Astrocyte of the hippocampus (primary cell): ENCODE measurements at places on chromosomes 5 and 9.
A peak's percentile ranks its signal among the peaks of the same experiment; 100 is the strongest.

DNA sequence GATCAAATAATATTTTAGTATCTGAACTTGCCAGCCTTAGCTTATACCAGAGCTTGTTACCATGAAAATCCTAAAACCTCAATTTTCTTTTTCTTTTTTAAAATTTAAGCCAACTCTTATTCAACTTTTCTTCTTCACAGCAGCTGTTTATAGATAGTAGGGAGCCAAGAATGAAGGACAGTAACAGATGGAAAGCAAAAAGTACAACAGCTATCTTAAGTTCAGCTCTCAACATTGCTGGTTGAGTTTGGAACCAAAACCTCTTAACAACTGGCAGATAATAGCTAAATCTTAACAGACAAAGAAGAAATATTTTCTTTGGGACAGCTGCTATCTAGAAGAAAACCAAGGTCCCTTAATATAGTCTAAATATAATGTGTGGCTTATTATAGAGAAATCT lies 74.7 kb downstream of the PJA2 start:
- DNase-seq = no peak

GRCh38 chr9:16179566-16179965 lies 626.7 kb downstream of the CCDC171 start:
- DNase-seq = no peak

DNA sequence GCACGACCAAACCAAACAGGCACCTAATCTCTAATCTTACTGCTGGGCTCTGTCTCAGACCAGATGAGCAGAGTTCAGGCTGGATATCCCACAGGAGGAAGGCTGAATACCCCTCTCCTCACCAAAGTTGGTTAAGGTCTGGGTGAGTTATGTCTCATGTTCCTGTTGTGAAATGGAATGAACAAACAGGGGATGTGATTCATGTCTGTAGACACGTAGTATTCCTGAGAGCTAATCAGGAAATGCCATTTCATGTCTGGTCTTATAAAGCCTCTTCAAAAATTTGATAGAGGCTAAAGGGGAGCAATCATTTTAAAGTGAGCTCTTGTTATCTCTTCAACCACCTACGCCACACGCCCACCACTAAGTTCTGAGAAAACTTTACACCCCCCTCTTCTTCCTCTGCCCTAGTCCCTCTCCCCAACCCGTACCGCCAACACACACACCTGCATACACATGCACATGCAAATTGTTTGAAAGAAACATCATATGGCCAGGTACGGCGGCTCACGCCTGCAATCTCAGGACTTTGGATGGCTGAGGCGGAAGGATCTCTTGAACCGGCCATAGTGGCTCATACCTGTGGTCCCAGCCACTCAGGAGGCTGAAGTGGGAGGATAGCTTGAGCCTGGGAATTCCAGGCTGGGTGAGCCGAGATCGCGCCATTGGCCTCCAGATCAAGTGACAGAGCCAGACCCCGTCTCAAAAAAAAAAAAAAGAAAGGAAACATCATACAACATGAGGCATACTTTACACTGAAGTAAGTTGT lies 69.8 kb upstream of the RAI14 start:
- DNase-seq = peak; percentile 63

DNA sequence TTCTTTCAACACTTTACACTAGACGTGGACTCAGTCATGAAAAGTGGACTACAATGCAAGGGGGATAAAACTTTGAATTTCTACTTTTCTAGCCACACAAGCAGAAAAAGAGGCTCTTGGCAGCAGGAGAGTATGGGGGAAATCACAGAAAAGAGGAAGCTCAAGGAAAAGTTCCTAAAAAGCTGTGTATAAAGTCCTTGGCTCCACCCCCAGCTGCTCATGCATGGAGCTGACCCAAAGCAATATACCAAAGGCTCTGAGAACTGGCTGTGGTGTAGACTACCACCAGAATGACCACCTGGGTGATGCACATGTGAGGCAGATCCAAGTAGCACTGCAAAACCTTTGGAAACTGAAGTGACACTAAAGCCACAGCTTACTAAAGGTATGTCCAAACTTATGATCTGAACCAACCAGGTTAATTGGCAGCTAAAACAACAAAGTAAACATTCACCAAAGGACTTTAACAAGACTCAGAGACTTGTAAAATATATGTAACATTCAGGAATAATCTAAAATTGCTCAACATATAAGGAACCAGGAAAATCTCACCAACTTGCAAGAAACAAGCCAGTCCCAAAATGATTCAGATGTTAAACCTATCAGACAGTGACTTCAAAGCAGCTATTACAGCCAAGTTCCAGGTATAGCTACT lies 55.5 kb upstream of the RASGRF2 start:
- no peak for DNase-seq

DNA sequence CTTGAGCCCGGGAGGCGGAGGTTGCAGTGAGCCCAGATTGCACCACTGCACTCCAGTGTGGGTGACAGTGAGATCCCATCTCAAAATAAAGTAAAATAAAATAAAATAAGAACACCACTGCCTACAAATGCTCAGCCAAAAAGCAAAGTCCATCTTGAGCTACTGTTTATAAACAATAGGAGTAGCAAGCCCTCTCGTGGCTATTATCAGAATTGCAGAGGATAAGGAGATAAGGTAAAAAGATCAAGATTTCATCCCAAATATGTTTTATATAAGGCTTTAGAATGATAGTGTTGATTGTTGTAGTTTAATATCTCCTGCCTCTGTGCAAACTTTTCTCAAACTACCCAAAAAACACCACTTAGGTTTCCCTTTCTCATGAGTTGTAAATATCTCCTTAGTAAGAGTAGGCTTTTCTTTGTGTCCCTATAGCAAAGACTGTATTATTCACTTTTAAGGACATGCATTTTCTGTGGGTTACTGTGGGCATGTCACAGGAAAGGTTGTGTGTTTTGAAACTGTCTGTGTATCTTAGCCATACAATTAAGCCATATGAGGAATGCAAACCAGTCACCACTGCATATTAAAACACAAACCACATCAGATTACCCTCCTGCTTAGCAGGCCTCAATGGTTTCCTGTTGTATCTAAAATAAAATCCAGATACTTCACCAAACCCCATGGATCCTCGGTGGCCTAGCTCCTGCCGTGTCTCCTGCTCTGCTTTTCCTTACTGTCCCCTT lies 31.8 kb upstream of the CKS2 start:
- peak; percentile 73 for DNase-seq

- no peak for DNase-seq
Observed at GRCh38 chr9:16223074-16223871, 647.2 kb downstream of the BNC2 start.

DNA sequence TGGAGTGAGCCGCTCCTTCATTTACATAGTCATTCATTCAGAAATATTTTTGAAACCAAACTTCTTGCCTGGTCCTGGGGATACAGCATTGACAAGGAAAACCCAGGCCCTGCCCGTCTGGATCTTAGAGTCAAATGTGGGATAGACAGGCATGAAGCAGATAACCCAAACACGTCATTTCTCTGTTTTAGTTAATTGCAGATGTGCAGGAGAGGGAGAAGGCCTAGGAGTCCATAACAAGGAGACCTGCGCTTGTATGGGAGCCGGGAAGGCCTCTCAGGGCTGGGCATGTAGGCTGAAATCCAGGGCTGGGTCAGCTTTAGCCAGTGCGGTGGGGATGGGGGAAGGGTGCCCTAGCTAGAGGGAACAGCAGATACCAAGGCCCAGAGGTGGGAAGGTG lies 43.3 kb downstream of the PRRX2 start:
- no peak for DNase-seq

DNA sequence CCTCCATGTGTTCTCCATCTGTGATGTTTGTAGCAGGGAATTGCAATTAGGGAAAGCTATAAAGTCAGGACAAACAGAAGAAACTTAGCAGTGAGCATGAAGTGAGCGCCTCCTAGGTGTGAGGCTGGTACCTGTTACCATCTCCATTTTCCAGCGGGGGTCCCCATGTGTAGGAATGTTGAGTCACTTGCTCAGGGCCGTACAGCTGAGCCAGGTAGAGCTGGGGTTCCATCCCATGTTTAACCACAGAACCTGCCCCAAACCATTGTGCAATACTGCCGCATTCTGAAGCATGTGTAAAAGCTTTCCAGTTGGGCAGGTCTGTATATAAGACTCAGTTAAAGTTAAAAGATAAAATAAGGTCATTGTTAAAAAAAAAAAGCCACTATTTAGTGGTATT lies 62.7 kb downstream of the NDFIP1 start:
- no peak for DNase-seq

DNA sequence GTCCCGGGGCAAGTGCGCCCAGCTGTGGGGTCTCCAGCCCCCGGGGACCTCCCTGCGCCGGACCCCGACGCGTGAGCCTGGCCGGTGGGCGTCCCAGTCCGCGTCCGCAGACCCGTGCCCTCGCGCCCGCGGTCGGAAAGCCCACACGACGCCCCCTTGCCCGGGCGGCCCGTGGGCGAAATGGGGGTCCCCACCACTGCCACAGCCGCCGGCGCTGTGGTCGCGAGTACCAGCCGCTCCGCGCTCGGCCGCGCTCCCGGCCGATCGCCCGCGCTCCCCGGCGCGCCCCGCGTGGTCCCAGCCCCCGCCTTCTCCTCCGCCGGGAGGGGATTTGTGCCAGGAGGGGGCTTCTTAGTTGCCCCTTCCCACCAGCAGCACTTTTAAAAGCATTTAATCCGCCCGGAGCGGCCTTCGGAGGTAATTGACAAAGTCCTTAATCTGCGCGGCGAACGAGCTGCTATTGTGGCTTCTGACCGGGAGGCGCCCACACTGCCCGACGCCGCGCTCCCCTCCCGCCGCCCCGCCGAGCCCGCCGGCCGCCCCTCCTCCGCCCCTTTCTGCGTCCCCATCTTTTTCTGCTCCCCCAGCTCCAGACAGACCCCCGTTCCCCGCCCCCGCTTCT lies 469 bp upstream of the FIBCD1 start:
- no peak for DNase-seq

DNA sequence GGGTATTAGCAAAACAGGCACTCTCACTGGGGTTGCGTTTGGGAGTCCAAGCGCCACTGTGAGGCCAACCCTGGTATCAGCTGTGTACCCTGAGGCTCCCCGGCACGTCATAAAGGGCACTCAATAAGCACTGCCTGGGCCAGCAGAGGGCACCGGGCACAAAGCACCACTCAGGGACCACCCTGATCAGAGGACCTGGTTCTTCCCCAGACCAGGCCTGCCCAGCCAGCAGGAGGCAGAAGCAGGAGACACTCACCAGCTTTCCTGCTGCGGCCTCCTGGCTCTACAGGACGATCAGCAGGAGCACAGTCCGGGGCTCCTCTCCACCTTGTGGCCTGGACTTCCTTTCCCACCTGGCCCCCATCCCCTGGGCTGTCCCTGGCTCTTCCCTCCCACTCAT lies 12.6 kb downstream of the MGAT1 start:
- no peak for DNase-seq
